Vein endothelial cell (primary cell): ENCODE measurements at places on chromosomes 1 and 21. TPM values are rescaled to one million over a fixed set of nuclear protein-coding genes. Genes with fewer than 3 reads are reported as not detected.

Gene MRPL24
- 29.1 and 34.1 TPM in 2 replicates for total RNA-seq

Gene CD52
- not detected in 2 replicates for total RNA-seq

Gene ARHGAP30
- not detected in 2 replicates for total RNA-seq

Gene MYOG
- total RNA-seq, result not detected in 2 replicates

Gene TSSK3
- total RNA-seq, result 0.19 and 0.98 TPM in 2 replicates

Gene KCNT2
- total RNA-seq, result 0.29 and 2.0 TPM in 2 replicates

Gene LRRC38
- total RNA-seq, result not detected in 2 replicates

Gene RIPPLY3
- not detected in 2 replicates for total RNA-seq

Gene TMCO4
- 12.6 and 12.7 TPM in 2 replicates for total RNA-seq

Gene CCDC185
- total RNA-seq, result not detected in 2 replicates

Gene ZBTB8A
- total RNA-seq, result 8.6 and 9.1 TPM in 2 replicates

Gene C1orf210
- total RNA-seq, result not detected in 2 replicates

Gene IL10
- total RNA-seq, result not detected in 2 replicates

Gene TMPRSS2
- total RNA-seq, result not detected in 2 replicates

Gene ASCL5
- total RNA-seq, result not detected in 2 replicates

Gene RFX5
- total RNA-seq, result 51.3 and 54.9 TPM in 2 replicates

Gene SRRM1
- total RNA-seq, result 59.1 and 71.1 TPM in 2 replicates

Gene HES3
- not detected in 2 replicates for total RNA-seq

Gene IVL
- total RNA-seq, result not detected in 2 replicates

Gene APOBEC4
- total RNA-seq, result not detected in 2 replicates

Gene BMP8B
- under 0.01 TPM in 1 of 2 replicates, not detected in the other for total RNA-seq

Gene DCST2
- total RNA-seq, result not detected in 2 replicates

Gene NBPF26
- 8.6 and 8.8 TPM in 2 replicates for total RNA-seq

Gene CCDC30
- total RNA-seq, result 0.57 and 1.3 TPM in 2 replicates

Gene ANXA9
- not detected in 2 replicates for total RNA-seq

Gene NFIA
- total RNA-seq, result 21.0 and 40.5 TPM in 2 replicates

Gene SYT14
- under 0.01 and 0.48 TPM in 2 replicates for total RNA-seq

Gene KCNK2
- total RNA-seq, result under 0.01 and 0.38 TPM in 2 replicates

Gene SYCP1
- total RNA-seq, result not detected in 2 replicates

Gene SLC44A3
- total RNA-seq, result 0.98 and 2.4 TPM in 2 replicates

Gene LMX1A
- not detected in 2 replicates for total RNA-seq

Gene FAM72D
- 0.65 and 0.86 TPM in 2 replicates for total RNA-seq
